ENCODE measurements at places on chromosomes 4 and X. TPM values are rescaled to one million over a fixed set of nuclear protein-coding genes. Genes with fewer than 3 reads are reported as not detected.

The SSX2 gene
- polyA plus RNA-seq: not detected

The CCDC120 gene
- 1.2 TPM for polyA plus RNA-seq

The SLC6A14 gene
- not detected for polyA plus RNA-seq

The TCEAL4 gene
- 26.0 TPM for polyA plus RNA-seq

The XAGE2 gene
- not detected for polyA plus RNA-seq

The PABPC5 gene
- polyA plus RNA-seq: not detected

The IL2RG gene
- 754 TPM for polyA plus RNA-seq

The HMX1 gene
- not detected for polyA plus RNA-seq

The FGF13 gene
- polyA plus RNA-seq: 0.29 TPM

The MAGEA1 gene
- polyA plus RNA-seq: not detected

The TKTL2 gene
- polyA plus RNA-seq: not detected

The HSPA4L gene
- polyA plus RNA-seq: not detected

The PDCL2 gene
- polyA plus RNA-seq: not detected

The SATL1 gene
- polyA plus RNA-seq: 0.05 TPM

The EFNB1 gene
- 1.8 TPM for polyA plus RNA-seq

The KLHL4 gene
- not detected for polyA plus RNA-seq

The F8 gene
- 2.7 TPM for polyA plus RNA-seq

The WDR19 gene
- polyA plus RNA-seq: 5.5 TPM

The FAAH2 gene
- polyA plus RNA-seq: 3.6 TPM

The SGMS2 gene
- polyA plus RNA-seq: not detected

The PSAPL1 gene
- not detected for polyA plus RNA-seq

The MAGEA11 gene
- not detected for polyA plus RNA-seq

The SLC2A9 gene
- polyA plus RNA-seq: 0.41 TPM

The GABRE gene
- not detected for polyA plus RNA-seq

The REELD1 gene
- polyA plus RNA-seq: not detected

The STK32B gene
- not detected for polyA plus RNA-seq

The RPA4 gene
- 0.33 TPM for polyA plus RNA-seq

The SOWAHB gene
- polyA plus RNA-seq: not detected

The PRRG1 gene
- polyA plus RNA-seq: not detected

The DUSP9 gene
- not detected for polyA plus RNA-seq

The PABPC4L gene
- not detected for polyA plus RNA-seq

The SPATA4 gene
- not detected for polyA plus RNA-seq

The PLAC1 gene
- not detected for polyA plus RNA-seq

The SUPT20HL1 gene
- polyA plus RNA-seq: not detected

The CT45A1 gene
- polyA plus RNA-seq: not detected

The ASMT gene
- 1.8 TPM for polyA plus RNA-seq

The CENPVL1 gene
- not detected for polyA plus RNA-seq

The BBS12 gene
- polyA plus RNA-seq: 0.68 TPM

The NXF2B gene
- polyA plus RNA-seq: not detected

The TRPC3 gene
- not detected for polyA plus RNA-seq

The SLC49A3 gene
- polyA plus RNA-seq: 0.97 TPM

The UGT2B11 gene
- not detected for polyA plus RNA-seq

The F8A1 gene
- 29.7 TPM for polyA plus RNA-seq

The DKK2 gene
- 0.15 TPM for polyA plus RNA-seq

The IL21 gene
- not detected for polyA plus RNA-seq

The IQCM gene
- polyA plus RNA-seq: not detected

The TLR3 gene
- not detected for polyA plus RNA-seq

The NAP1L2 gene
- polyA plus RNA-seq: 0.38 TPM

The NRK gene
- polyA plus RNA-seq: not detected

The OSTC gene
- 83.0 TPM for polyA plus RNA-seq

The MPP1 gene
- polyA plus RNA-seq: 9.9 TPM

The SHOX gene
- polyA plus RNA-seq: not detected

The AFF2 gene
- polyA plus RNA-seq: not detected

The SRD5A3 gene
- polyA plus RNA-seq: 19.7 TPM

The CXorf51B gene
- polyA plus RNA-seq: not detected

The TIGD4 gene
- polyA plus RNA-seq: 0.28 TPM

All from IgD-negative memory B cell (primary cell).